ENCODE measurements at places on chromosomes 16 and 17.
A peak's percentile ranks its signal among the peaks of the same experiment; 100 is the strongest.

- DNase-seq, result no peak
These were observed 11.0 kb upstream of the ZNHIT3 start for GRCh38 chr17:36475346-36475970.

DNA sequence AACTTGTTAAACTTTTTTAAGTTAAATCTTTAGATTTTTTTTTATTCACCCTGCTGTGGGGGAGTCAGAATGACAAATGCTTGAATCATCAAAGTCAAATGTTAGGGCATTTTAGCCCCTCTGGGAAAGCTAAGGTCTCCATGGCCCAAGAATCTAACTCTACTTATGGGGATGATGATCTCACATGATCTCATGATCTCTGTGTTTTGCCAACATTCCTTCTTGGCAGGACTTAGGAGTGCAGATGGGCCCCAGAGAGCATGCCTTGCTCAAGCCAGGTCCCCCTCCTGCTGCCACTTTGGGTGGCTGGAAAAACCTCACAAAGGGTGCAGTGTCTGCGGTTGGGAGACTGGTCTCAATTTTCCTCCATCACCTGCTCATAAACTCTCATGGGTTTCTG lies 108.6 kb downstream of the PRKCB start:
- no peak for DNase-seq

- DNase-seq, result no peak
These were observed 376.3 kb upstream of the SALL1 start for GRCh38 chr16:51527349-51527748.

DNA sequence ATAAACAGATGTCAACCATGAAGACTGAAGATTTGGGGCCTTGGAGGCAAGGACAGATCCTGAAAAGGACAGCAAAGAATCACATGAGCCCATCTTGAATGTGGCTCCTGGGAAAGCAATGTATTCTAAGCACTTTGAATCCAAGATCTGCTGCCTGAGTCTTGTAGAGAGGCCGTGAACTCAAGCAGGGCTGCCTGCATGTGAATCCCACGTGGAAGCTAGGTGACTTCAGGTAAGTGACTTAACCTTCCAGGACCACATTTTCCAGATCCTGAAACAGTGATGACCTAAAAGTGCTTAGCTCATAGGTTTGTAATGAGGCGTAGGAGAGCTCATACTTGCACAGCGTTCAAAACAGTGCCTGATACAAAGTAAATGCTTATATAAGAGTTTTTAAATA lies 373.0 kb upstream of the SALL1 start:
- no peak for DNase-seq

DNA sequence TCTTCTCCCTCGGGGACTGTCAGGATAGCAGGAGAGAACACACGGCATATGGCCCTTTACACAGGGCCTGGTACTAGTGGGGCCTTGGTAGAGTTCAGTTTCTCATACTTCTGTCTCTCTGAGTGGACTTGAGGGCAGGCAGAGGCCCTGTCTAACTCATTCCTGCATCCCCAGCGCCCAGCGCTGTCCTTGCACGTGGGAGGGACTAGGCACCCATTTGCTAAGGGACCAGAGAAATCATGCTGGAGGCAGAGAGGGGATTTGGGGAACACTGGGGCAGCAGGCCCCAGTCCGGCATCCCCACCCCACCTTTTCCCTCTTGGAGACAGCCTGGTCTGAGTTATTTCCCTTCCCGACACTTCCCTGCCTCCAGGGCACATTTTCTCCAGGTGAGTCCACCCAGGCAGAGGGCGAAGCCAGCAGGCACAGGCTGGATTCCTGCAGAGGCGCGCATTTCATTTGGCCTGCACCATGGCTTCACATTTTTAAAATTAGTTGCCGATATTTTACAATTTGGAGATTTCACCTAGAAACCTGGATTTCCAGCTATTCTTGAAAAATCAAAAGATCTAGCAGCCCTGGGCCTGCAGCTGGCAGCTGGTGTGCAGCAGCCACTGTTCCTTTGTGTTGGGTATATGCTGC lies 9.7 kb upstream of the NKD1 start:
- DNase-seq, result no peak

GRCh38 chr16:88705076-88705684 lies 1.0 kb downstream of the RNF166 start:
- DNase-seq, result no peak

DNA sequence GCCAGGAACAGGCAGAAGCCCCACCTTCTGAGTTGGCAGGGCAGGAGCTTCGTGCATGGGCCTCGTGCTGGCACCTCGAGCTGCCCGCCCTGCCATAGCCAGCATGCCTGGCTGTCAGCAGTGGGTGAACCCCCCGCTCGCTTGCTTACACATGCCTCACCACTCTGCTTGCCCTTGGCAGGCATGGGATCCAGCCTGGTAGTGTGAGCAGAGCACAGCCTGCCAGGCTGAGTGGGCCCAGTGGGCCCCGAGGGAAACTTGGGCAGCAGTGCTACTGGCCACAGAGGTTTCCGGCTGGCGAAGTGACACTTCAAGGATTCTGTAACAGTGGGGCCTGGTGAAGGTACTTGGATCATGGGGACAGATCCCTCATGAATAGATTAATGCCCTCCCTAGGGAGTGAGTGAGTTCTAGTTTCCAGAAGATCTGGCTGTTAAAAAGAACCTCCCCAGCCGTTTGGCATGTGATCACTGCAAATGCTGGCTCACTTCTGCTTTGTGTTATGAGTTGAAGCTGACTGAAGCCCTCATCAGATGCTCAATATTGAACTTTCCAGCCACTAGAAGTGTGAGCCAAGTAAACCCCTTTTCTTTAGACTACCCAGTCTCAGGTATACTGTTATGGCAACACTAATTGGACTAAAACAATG lies 114.7 kb downstream of the BCAS3 start:
- DNase-seq, result no peak

GRCh38 chr17:80339731-80340456 lies 75.1 kb upstream of the ENDOV start:
- no peak for DNase-seq

DNA sequence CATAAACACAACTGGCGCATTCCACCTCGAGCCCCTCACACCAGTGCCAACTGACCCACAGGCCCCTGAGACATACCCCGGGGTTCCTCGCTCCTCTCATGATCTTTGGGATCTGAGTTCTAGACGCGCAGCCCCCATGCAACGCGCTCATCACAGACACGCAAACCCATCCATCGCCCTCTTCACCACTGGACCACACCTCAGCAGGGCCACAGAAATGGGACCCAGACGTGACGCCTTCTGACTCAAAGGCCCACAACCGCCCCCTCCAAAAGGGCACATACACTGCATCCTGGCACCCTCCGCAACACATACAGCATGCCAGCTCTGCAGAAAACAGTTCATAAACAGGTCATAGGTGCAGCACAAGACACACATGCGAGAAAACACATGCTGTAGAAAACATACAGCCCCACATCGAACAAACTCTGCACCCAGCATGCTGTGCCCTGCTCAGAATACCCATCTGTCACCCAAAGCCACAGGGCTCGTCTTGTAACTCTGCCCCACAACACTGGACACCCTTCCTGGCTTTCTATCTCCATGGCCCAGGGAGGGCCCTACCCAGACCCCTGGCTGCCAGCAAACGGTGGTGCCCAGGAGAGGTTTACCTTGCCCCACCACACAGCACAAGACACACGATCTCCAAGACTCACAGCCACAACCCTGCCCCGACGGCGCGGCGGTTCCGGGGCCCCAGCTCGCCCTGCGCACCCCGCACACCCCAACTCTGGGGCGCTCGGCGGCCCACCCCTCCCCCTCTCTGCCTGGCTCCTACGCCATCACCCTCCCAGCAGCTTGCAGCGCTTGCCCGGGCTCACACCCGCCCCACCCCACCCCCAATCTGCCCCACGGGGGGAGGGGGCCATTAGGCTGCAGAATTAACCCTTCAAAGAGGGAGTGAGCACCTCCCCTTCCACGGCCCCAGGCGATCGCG lies 887 bp downstream of the ZBTB4 start:
- peak; percentile 79 for DNase-seq

- DNase-seq, result peak; percentile 47
These were observed 196.4 kb downstream of the CCDC182 start for GRCh38 chr17:57548421-57549410.

- no peak for DNase-seq
These were observed 3.3 kb upstream of the TNFRSF13B start for GRCh38 chr17:16975277-16975651.

- no peak for DNase-seq
These were observed 49.8 kb downstream of the COTL1 start for GRCh38 chr16:84568066-84568465.

GRCh38 chr17:77962348-77962747 lies 3.8 kb downstream of the TNRC6C start:
- DNase-seq, result no peak

DNA sequence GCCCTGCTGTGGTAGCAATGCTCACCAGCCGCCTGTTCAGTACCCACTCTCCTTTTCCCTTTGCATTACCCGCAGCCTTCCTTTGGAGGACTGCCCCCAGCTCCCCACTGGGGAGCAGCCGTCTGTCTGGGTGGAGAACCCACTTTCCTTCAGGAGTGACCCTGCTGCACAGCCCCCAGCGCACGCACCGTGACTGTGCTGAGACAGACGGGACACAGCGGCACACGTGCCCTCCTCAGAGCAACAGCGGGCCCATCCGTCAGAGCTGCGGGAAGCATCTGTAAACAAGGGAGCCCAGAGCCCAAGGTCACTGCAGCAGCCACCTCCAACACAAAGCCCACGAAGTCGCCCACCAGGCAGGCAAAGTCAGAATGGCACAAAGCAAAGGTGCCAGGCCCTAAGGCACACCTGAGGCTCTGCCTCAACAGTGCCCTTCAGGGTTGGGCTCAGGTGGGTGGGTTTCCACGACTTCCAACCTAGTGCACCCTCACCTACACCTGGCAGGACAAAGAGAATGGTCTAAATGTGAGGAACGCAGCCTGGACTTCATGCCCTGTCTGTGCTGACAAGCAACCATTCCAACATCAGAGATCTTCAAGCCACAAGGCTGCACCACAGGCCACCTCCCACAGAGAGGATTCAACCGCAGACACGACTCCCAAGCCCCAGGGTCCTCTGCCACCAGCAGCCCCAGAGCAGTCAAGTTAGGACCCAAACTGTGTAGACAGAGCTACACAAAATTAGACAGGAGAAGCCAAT lies 9.9 kb downstream of the AXIN1 start:
- no peak for DNase-seq

GRCh38 chr17:10147040-10147439 lies 51.4 kb downstream of the GAS7 start:
- DNase-seq, result no peak

DNA sequence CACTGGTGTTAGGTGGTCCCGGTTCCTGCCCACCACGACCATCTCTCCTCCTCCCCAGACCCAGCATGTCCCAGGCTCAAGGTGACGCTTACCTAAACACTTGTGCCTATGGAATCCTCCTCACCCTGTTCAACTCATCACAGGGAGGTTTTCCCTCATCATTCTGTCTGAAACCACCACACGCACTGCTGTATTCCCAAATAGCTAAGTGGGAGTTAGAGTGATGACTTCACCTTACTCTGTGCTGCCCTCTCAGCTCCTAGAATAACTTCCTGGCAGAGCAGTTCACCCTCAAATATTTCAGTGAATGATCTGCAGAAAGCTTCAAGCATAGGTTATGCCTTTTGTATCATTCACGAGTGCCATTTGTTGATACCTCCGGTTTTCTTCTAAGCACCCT lies 216.5 kb downstream of the CPPED1 start:
- DNase-seq, result no peak

DNA sequence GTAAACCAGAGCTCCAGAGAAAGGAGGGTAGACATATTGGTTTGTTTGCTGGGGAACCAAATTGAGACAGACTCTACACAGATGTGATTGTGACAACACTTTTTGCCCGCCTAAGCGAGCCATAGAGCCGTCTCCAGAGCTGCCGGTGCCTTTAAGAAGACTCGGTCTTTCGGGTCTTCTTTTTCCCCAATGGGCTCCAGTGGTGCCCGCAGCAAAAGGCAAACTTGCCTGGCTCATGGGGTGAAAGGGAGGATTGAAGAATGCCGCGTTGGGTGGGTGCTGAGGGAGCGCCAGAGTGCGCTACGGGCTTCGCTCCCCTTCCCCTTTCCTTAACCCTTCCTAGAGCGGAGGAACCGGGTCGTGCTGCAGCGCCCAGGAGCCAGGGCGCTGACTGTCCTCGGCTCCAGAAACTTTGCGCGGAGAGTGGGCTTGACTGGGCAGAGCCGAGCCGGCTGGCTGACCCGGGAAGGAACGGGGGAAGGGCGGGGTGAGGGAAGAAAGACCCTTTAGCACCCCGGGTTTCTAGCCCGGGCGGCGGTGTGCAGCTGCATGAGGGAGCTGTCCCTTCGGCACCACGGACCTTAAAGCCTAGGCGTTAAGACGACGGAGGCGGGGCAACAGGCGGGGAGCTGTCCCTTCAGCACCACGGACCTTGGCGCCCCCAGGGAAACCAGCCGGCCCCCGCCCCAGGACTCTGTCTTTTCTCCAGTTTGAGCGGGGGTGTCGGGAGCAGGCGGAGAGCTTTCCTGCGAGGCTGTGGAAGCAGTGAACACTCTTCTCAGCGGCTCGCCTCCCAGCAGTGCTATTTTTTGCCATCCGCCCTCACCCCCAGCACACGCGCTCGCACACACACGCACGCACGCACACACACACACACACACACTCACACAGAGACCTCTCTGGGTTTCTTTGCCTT lies at the start of gene CACNG3:
TSS of gene CACNG3 (plus strand) at position 880 of the 916 bp plus-strand sequence. CDS start 420 bp downstream, outside the sequence.
- DNase-seq, result peak; percentile 67

DNA sequence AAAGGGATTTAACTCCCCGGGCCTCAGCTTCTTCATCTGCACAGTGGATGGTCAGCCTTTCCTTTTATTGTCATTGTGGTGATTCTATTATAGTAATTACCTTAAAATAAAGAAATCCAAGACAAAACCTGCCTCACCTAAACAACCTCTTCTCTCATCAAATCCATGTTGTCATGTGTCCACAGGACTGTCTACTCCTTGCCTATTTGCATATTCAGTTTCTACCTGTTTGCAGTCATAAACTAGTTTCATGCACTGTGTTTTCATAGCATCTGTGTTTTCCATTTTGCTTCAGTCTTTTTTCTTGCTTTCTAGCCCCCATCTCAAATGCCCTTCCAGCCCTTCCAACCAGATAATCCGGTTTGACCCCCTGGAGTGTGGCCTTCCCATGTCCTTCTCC lies 44.3 kb upstream of the CPNE2 start:
- no peak for DNase-seq

DNA sequence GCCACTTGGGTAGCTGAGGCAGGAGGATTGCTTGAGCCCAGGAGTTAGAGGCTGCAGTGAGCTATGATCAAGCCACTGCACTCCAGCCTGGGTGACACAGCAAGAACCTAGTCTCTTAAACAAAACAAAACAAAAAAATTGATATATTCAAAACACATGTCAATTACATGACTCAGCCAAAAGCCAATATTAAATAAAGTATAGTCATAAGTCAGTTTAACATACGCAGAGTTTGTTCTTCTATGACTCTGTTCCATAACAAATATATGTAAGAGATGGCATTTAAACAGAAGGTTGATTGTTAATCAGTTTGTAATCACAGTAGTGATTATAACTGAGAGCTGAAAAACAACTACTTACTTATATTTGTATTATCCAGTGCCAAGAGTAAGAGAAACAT lies 106.5 kb downstream of the CDH8 start:
- no peak for DNase-seq

DNA sequence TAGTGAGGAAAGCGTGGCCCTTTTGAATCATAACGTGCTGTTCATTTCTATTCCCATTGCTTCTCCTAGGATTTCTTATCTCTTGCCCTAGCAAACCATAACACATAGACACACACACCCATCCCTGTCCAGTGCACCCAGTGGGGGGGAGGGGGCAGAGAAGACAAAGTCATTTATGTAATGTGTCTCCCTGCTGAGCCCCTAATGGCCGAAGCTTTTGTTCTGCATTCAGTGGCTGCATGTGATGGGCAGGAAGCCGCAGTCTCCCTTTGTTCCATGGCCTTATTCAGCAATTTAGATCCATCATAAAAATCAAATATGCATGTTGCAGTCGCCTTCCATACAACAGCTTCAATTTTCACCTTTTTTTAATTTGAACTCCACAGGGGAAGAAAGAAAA lies 325.4 kb downstream of the ZFHX3 start:
- no peak for DNase-seq
